ENCODE measurements at places on chromosomes 6 and 20. TPM values are rescaled to one million over a fixed set of nuclear protein-coding genes. Genes with fewer than 3 reads are reported as not detected.

DNA sequence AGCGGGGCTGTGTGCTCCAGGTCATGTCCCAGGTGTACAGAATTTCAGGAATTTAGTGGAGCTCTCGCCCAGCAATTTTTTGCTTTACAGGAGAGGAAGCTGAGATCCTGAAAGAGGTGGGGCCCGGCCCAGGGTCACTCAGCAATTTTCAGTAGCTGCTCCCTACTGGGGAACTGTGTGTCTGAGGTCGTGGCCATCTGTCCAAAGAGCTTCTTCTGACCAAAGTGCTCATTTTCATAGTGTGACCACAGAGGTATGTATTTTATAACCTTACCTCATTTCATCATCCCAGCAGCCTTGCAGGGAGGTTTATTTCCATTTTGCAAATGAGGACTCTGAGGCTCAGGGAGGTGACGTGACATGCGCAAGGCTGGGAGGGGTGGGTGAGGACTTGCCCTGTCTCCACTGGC is 46.3 kb downstream of the FAM209B start:
- DNase-seq, result no peak

Gene PPIL6
- total RNA-seq, result 3.1 TPM

Gene SYCP2L
- 0.99 TPM for total RNA-seq

DNA sequence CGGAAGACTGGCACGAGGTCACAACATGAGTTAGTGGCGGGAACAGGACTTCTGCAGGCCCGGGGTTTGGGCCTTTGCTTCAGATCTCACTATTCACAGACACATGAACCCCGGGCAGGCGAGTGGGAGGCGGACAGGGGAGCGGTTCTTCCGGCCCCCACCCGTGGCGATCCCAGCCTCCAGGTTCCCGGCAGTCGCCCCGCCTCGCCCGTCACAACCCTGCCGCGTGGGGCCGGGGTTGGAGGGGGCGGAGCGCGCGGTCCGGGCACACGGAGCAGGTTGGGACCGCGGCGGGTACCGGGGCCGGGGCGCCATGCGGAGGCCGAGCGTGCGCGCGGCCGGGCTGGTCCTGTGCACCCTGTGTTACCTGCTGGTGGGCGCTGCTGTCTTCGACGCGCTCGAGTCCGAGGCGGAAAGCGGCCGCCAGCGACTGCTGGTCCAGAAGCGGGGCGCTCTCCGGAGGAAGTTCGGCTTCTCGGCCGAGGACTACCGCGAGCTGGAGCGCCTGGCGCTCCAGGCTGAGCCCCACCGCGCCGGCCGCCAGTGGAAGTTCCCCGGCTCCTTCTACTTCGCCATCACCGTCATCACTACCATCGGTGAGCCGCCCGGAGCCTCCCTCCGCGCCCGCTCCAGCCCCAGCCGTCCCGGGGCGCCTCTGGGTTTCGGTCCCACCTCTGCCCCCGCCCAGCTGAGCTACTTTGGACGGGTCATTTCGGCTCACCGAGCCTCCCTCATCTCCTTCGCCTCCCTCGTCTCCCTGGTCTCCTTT is at the start of gene KCNK15:
KCNK15 (plus strand) TSS at position 268 of the 769 bp plus-strand sequence; CDS start at position 314, 46 bp downstream.
- DNase-seq, result peak; percentile 66

Gene NKX2-2
- not detected for total RNA-seq

Gene PLG
- total RNA-seq, result not detected

Gene CTAGE9
- total RNA-seq, result not detected

Gene TNFRSF21
- 4.3 TPM for total RNA-seq

DNA sequence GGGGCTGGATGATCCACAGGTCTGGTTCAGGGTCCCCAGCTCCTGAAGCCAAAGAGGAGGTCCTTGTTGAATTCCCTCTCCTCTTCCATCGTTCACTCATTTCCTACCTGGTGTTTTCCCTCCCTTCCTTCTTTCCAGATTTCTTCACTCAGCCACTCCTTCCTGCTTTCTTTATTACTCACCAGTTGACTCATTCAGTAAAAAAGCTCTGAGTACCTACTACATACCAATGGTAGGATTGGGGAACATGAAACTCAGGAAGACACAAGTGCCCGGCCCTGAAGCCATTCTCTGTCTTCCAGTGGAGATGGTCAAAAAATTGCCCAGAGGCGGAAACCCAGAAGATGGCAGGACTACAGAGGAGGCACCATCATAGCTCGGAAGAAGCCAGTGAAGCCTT is 11.9 kb upstream of the NSFL1C start:
- DNase-seq, result no peak

GRCh38 chr6:46637933-46638332 is 14.7 kb downstream of the CYP39A1 start:
- DNase-seq, result no peak

- DNase-seq, result no peak
Observed at GRCh38 chr20:22502731-22503191, 81.6 kb downstream of the FOXA2 start.

Gene BEND6
- total RNA-seq, result 0.30 TPM

GRCh38 chr20:4401601-4402000 is 320.1 kb upstream of the PRND start:
- no peak for DNase-seq

GRCh38 chr20:50378170-50379000 is 131.8 kb upstream of the PTPN1 start:
- no peak for DNase-seq

- DNase-seq, result no peak
Observed at GRCh38 chr6:161313940-161314509, 40.2 kb upstream of the AGPAT4 start.

Gene PEX6
- 24.1 TPM for total RNA-seq

DNA sequence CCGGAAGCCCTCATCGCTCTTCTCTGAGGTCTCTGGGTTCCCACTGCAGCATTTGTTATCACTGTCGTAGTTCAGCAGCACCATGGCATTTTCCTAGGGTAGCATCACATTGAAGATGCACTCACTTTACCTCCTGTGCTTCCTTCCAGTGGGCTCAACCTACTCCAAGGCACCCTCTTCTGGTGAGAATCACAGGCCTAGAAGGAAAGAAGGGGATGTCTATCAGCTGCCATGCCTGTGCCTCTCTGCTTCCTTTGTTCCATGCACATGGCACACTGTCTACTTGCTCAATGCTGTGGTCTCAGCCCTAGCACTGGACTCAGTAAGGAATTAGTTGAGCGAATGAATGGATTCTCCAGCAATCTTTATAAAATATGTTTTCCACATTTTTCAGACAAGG is 22.6 kb downstream of the CST4 start:
- DNase-seq, result no peak

DNA sequence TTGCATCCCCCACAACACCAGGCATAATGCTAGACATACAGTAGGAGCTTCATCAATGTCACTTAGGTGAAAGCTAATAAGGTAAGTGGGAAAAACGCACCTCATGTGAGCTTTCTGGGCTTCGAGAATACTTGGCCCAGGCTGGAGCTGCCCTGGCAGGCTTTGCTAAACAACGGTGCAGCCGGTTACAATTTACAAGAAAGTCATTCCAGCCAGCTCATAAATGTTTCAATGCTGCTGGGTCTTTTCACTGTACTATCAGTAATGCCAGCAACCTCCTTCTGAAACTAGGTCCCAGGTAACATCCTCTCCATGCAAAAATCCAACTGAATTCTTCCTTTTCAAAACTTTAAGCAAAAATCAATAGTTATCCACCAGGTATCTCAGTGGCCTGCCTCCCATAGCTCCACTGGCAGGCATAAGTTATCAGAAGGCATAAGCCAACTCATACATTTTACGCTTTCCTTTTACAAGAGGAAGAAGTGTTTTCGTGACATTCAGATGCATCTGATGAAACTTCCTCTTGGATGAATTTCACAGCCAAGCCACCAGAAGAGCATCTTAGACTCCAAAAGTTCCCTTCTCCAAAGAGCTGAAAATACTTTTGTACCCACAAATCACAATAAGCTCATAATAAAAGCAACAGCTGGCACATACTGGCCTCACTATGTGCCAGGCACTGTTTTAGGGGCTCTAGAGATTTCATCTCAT is 56.3 kb downstream of the RTN4IP1 start:
- DNase-seq, result no peak

DNA sequence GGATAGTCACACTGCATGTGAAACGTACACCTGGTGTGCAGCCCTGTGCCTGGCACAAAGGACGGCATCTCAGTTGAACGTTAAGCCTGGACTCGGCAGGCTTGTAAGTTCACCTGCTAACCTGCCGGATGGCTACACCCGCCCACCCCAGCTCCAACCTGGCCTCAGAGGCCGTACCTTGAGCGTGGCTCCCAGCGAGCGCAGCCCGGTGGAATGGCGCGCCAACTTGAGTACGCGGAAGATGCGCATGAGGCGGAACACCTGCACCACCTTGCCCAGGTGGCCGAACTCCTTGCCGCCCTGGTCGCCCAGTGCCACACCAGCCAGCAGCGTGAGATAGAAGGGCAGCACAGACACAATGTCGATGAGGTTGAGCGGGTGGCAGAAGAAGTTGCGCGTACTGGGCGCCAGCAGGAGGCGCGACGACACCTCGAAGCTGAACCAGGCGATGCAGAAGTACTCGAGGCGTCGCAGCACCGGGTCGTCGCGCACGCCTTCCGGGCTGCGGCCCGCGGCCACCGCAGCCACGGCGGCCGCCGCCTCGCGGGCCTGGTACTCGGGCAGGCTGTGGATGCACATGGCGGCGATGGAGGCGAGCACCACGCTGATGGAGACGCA is 3.3 kb downstream of the KCNS1 start:
- no peak for DNase-seq

Gene ULBP1
- total RNA-seq, result 0.10 TPM

Gene ADGRF4
- total RNA-seq, result not detected

- DNase-seq, result peak; percentile 48
Observed at GRCh38 chr6:710601-711571, 17.9 kb upstream of the EXOC2 start.

- peak; percentile 78 for DNase-seq
Observed at GRCh38 chr6:43790031-43790430, 20.0 kb downstream of the VEGFA start.

DNA sequence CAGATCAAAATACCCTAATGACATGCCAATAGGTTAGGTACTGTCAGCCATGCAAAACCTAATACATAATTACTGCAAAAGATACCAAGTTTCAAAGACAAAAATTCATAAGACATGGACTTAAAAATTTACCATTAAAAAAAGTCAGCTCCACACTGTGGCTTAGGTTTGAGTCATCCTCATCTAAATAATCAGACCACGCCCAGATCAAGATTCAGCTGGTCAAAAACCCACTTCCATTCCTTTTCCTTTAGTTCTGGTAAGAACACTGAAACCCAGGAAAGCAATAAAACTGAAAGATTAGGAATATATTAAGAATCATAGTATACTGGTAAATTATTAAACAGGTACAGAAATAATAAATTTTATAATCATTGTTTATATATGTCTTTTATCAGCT is 81.0 kb upstream of the ASF1A start:
- no peak for DNase-seq

Gene BHLHE23
- total RNA-seq, result not detected

All from psoas muscle (tissue), 8 donors.